Right forelimb (tissue), 1 donor: ENCODE measurements at places on chromosomes 16 and 17.
A peak's percentile ranks its signal among the peaks of the same experiment; 100 is the strongest.

- DNase-seq = no peak
These were observed 23.9 kb downstream of the CA10 start for GRCh38 chr17:52134641-52135040.

- DNase-seq = no peak
These were observed 50.6 kb upstream of the STH start for GRCh38 chr17:45948498-45948880.

DNA sequence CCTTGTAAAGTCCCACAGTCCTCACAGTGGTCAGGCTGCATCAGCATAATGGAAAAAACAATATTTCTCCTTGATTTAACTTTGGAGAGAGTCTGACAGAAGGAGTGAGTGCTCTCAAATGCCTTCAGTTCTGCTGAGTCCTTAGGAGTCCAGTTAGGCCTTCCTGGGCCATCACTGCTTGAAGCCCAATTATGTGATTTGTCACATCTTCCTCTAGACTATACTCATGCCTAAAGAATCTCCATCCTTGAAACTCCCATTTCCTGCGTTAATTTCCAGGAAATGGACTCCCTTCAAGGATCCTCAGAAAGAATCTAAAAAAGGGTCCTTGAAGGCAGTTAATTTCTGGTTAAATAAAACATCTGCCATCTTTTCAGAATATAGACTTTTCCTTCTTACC is 52.8 kb downstream of the SLFN5 start:
- no peak for DNase-seq

- no peak for DNase-seq
These were observed 978.8 kb downstream of the KCNJ18 start for GRCh38 chr17:22671110-22671509.

GRCh38 chr17:40364121-40364861 is at the start of gene GJD3:
TSS of gene GJD3 (minus strand) at chr17:40364737. CDS start at chr17:40363815, 922 bp downstream.
- peak; percentile 45 for DNase-seq

- DNase-seq = no peak
These were observed 89.6 kb downstream of the CDC27 start for GRCh38 chr17:47099451-47099986.

- no peak for DNase-seq
These were observed 66.9 kb downstream of the CHD9 start for GRCh38 chr16:53121661-53122060.

DNA sequence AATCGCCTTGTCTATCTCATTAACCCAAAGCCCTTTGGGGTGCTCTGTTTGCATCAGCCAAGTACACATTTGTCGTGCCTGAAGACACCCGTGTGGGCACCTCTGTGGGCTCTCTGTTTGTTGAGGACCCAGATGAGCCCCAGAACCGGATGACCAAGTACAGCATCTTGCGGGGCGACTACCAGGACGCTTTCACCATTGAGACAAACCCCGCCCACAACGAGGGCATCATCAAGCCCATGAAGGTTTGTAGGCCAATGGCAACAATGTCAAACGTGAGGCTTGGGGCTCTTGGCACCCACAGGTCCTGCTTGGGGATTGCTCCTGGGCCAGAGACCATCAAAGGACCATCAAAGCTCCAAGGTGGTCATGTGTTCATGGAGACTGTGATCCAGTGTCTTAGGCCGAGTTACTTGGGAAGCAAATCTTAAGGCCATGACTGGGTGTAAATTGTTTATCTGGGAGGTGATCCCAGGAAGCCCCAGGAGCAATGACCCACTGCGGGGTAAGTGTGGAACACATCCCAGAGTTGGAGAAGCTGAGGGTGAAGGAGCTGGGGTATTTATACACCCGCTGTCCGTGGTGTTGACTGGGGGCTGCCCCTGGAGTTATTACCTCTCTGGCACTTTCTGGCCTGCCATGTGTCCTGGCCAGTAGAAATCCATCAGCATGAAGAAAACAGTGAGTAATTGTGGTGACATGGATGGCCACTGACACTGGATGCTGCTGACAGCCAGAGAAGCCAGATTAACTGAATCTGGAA is 24.0 kb downstream of the CDH5 start:
- no peak for DNase-seq

DNA sequence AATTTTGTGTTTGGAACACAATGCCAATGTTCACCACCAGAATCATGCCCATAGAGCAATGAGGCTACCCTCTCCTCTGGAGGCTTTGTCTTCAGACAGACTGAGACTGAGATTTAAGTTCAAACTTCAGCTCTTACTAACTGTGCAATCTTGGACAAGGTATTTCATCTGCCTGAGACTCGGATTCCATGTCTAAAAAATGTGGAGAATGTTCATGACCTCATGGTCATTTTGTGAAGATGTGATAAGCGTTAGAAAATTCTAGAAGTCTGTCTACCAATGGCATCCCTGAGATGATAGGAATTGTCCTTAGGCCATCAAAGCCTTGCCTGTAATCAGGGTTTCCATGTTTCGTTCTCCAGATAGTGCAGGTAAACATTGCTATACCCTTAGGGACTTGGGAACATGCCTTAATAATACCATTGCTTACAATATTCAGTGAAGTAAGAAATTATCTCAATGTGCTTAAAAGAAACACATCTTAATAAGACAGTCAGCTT is 388.2 kb upstream of the MAF start:
- DNase-seq = no peak

GRCh38 chr16:6081320-6081976 is 983.9 kb upstream of the EEF2KMT start:
- peak; percentile 46 for DNase-seq

DNA sequence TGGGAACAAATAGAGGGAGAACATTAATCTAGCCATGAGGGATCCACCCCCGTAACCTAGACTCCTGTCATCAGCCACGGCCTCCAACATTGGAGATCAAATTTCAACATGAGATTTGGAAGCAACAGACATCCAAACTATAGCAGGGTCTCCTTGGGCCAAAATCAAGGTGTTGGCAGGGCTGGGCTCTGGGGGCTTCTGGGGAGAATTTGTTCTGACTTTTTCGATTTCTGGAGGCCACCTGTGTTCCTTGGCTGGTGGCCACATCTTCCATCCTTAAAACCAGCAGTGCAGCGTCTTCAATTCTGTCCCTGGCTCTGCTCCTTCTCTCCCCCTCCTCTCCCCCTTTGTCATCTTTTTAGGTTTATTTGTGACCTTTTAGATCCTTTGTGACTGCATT is 546.2 kb downstream of the WWOX start:
- no peak for DNase-seq

GRCh38 chr16:11857161-11857560 is 5.8 kb upstream of the RSL1D1 start:
- DNase-seq = no peak

DNA sequence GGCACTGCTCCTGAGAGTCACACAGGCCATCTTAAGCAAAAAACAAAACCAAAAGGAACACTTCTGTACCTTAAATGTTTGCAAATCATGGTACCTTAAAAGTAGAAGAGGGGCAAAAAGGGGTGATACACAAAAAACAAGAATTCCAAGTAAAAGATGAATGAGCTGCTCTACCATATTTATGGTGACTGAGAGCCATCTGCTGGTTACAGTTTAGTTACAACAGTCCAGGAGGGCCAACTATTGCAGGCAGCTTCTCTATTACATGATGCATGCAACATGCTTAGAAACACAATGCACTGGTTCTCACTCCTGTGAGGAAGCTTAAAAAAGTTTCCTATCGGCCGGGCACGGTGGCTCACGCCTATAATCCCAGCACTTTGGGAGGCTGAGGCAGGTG is 53.5 kb downstream of the STX8 start:
- DNase-seq = no peak

GRCh38 chr16:55835581-55835980 is 2.7 kb upstream of the CES1 start:
- no peak for DNase-seq

DNA sequence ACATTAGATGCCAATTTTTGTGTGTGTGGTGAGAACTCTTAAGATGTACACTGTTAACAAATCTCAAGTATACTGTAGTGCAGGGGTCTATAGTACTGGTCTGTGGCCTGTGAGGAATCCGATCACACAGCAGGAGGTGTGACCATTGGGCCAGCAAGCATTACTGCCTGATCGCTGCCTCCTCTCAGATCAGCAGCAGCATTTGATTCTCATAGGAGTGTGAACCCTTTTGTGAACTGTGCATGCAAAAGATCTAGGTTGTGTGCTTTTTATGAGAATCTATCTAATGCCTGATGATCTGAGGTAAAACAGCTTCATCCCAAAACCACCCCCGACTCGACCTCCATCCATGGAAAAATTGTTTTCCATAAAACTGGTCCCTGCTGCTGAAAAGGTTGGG is 12.6 kb downstream of the ZNF267 start:
- DNase-seq = no peak

- DNase-seq = no peak
These were observed 210.0 kb downstream of the MAF start for GRCh38 chr16:79390481-79391051.

GRCh38 chr16:89993971-89994370 is 25.3 kb downstream of the DBNDD1 start:
- no peak for DNase-seq

- no peak for DNase-seq
These were observed 144.0 kb upstream of the CIBAR2 start for GRCh38 chr16:85256190-85256739.

DNA sequence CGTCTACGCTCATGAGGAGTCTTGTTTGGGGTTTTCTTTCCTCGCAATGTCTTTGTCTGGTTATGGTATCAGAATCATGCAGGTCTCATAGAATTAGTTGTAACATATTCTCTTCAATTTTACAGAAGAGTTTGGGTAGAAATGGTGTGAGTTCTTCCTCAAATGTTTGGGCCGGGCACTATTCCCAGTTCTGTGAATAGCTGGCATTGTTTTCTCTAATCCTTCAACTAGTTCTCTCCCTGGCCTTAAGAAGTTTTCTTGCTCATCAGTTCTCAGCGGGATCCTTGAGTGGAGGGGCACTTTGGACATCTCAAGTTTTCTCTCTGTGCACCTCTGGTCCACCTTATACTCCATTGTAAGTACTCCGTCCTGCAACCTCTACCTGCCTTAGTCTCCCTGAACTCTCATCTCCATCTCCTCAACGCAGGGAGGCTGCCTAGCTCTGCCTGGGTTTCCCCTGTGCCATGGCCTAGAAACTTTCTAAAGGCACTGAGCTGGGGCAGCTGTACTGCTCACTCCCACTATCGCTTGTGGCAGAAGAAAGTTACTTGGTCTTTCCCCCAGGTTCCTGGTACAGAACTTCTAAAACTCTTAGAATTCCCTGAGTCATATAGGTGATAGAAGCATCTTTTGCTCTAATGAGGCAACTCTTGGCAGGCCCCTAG is 16.9 kb downstream of the NSMCE1 start:
- no peak for DNase-seq

GRCh38 chr17:28745786-28746411 is 2.1 kb downstream of the TRAF4 start:
- no peak for DNase-seq

GRCh38 chr17:58966208-58966607 is 140.5 kb downstream of the TRIM37 start:
- no peak for DNase-seq

DNA sequence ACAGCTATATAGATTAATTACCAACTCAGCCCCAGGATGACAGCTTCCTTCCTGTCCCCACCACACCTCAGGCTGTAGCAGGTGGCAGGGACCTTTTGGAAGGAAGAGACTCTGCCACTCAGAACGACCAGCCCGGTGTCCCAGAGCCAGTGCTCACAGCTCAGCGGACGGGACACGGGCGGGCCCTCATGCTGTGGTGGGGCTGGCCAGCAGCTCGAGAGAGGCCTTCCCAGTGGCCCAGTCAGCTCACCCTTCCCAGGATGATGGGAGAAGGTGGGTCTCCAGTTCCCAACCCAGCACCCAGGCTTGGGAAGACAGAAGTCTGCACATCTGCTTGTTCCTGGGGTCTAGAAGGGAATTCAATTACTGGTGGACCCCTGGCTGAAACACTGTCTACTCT is 10.5 kb downstream of the NUDT16L1 start:
- no peak for DNase-seq

- DNase-seq = no peak
These were observed 44.0 kb downstream of the ZNF276 start for GRCh38 chr16:89765292-89765830.

DNA sequence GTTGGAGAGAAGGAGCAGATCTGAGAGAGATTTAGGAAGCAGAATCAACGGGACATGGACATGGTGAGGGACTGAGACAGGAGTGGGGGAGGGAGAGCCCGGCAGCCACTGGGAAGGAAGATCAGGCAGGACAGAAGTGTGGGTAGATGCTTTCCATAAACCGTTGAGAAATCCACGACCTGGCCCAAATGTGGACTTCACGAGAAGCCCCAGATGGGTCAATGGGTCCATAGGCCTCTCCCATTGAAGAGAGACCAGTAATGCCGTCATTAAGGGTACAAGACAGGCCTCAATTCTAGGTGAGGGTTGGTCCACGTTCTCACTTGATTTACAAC is 530 bp upstream of the CCL22 start:
- no peak for DNase-seq

DNA sequence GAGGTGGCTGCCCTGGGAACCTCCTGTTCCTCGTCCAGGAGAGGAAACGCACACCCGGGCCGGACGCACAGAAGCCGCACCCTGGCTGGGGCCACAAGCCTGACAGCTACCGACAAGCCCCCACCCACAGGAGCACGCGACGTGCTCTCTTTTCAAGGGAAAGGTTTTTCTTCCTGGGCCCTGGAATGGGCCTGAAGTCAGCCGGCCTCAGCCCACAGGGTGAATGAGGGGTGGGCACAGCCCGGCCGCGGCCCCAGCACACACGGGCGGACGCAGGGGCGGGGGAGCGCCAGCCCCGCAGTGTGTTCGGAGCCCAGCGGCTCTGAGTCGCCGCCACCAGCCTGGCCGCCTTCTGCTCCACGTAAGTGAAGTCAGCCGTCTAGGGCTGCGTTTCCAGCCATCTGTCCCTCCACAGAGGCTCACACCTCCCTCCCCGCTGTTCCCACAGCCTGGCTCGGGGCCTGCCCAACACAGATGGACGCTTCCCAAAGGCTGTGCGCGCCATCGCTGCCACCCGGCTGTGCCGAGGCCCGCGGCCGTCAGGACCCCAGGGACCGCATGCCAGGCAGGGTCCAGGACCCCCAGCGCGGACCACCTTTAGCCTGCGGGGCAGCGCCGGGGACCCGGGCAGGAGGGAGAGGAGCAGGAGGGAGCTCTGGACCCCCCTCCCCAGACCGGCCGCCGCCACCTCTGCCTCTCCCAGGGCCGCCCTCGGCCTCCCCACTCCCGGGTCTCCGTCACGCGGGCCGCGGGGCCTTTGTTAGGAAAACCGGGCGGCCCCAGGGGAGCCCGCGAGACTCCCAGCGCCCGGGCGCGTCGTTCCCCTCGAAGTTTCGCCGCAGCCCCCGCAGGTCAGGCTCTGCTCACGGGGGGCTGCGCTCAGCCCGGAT is 36.8 kb downstream of the CBFA2T3 start:
- peak; percentile 65 for DNase-seq

DNA sequence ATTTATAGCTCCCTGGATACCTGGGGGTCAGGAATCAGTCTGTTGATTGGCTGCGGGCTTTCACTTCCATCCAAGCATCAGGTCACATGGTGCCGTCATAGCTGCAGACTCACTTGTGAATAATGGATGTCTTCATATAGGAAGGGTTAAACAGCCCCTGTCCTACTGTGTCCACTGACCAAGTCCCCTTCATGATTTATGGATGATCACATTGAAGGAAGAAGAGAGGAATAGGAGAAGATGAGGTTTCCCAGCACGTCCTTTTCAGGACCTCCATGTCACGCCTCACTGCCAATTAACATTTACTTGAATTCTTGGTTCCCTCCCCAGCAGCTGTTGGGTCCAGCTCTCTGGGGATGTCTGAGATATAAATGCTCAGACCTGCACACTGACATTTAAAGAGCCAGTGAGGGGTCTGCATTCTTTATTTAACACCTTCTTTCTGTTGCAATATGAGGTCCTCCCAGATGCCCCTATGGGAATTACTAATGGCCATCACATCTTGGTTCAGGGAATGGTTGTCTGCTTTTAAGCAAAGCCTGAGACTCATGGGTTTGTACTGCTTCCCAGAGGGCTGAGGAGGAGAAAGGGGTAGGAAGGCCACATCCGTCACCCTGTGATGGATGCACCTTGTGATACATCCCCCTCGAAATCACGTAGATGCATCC is 230.6 kb upstream of the HSBP1 start:
- DNase-seq = no peak
